ENCODE measurements at places on chromosomes 1 and 21. TPM values are rescaled to one million over a fixed set of nuclear protein-coding genes. Genes with fewer than 3 reads are reported as not detected.
A peak's percentile ranks its signal among the peaks of the same experiment; 100 is the strongest.

OR2AK2 gene
- not detected for polyA plus RNA-seq

FNBP1L gene
- polyA plus RNA-seq, result 11.3 TPM

PSMB2 gene
- 25.3 TPM for polyA plus RNA-seq

DRAXIN gene
- polyA plus RNA-seq, result 0.08 TPM

GRIK1 gene
- polyA plus RNA-seq, result 4.6 TPM

DNA sequence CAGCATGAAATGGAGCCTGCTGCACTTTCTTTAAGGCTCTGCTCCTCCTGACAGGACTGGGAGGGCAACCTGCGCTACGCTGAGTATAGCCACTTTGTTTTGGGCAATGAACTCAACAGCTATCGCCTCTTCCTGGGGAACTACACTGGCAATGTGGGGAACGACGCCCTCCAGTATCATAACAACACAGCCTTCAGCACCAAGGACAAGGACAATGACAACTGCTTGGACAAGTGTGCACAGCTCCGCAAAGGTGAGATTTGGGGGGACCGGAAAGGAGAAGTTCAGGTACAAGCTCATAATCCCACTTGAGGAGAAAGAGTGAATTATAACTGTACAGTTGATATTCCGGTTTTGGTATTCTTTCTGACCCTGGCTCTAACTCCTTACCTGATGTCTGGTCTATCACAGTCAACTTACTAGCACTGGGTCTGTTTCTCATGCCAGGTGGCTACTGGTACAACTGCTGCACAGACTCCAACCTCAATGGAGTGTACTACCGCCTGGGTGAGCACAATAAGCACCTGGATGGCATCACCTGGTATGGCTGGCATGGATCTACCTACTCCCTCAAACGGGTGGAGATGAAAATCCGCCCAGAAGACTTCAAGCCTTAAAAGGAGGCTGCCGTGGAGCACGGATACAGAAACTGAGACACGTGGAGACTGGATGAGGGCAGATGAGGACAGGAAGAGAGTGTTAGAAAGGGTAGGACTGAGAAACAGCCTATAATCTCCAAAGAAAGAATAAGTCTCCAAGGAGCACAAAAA is 5.4 kb downstream of the ANGPTL7 start:
- no peak overlapping the region for H3K4me3 ChIP-seq
- H3K27me3 ChIP-seq, result no peaks in the 10 kb centered on the region
- no peaks in the 10 kb centered on the region for H3K4me1 ChIP-seq

GRCh38 chr1:42340901-42341300 is 5.9 kb upstream of the FOXJ3 start:
- no peak overlapping the region for H3K4me3 ChIP-seq
- no peak overlapping the region for H3K27ac ChIP-seq
- H3K27me3 ChIP-seq, result no peaks in the 10 kb centered on the region
- no peak for DNase-seq
- H3K36me3 ChIP-seq, result no peaks in the 10 kb centered on the region

GRCh38 chr21:41604583-41605041 is 96.7 kb upstream of the TMPRSS2 start:
- DNase-seq, result no peak
- no peak overlapping the region for H3K27ac ChIP-seq
- no peaks in the 10 kb centered on the region for H3K36me3 ChIP-seq
- no peaks in the 10 kb centered on the region for H3K27me3 ChIP-seq
- no peak overlapping the region for H3K4me3 ChIP-seq
- no peaks in the 10 kb centered on the region for H3K4me1 ChIP-seq

- no peaks in the 10 kb centered on the region for H3K27me3 ChIP-seq
- H3K27ac ChIP-seq, result no peak overlapping the region
- H3K4me3 ChIP-seq, result no peak overlapping the region
- peak; percentile 27 for DNase-seq
- H3K36me3 ChIP-seq, result no peaks in the 10 kb centered on the region
Observed at GRCh38 chr1:93603106-93603505, 78.5 kb downstream of the BCAR3 start.

DNA sequence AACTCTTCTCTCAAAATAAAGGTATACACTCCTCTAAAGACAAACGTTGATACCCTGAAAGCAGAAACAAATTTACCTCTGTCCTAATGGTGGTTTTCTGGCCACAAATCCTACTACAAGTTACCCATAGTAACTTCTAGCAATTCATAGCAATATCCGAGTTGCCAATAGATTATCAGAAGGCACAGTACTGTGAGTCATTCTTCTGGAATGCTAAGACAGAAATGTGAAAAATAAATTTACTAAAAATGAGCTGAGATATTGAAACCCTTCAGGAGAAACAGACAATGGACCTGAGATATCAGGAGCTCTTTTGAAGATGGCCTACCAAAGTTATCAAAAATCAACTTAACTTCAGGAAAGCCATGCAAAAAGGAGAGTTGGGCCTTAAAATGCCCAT is 715.0 kb upstream of the ADAMTS5 start:
- H3K27me3 ChIP-seq, result no peaks in the 10 kb centered on the region
- no peak for DNase-seq

DNA sequence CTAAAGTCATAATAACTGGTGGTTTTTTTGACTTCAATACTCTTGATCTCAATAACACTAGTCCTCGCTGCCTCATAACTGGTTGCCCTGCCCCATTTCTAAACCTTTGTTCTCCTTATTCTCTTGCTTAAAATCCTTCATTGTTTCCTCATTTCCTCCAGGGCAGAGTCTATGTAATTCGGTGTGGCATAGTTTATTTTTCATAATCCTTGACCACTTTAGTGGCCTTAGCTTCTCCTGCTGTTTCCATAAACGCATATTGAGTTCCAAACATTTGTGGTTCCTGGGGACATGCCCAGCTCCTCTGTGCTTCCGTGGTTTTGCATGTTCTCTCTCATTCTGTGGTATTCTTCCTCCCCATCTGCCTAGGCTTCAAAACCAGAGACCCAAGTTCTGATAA is 19.0 kb upstream of the TLCD4 start:
- H3K27ac ChIP-seq, result no peak overlapping the region
- H3K4me3 ChIP-seq, result no peak overlapping the region
- H3K27me3 ChIP-seq, result no peaks in the 10 kb centered on the region
- no peaks in the 10 kb centered on the region for H3K36me3 ChIP-seq

DNA sequence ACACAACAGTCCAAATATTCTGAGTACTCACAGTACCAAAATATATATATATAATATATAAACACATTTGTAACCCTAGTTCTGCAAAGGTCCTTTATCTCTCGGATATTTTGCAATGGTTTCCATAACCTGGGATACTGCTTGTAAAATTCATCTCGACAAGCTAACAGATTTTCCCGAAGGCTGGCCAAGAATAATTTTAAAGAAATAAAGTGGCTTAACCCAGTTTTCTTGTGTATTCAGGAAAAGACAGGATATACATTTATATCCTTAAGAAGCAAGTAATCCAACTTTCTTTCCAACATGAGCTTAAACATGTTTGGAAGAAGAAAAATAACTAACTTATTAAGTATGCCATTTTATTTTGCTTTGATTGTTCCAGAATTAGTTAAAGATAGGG is 348.7 kb upstream of the RUNX1 start:
- no peak overlapping the region for H3K27ac ChIP-seq
- H3K4me1 ChIP-seq, result no peaks in the 10 kb centered on the region
- H3K27me3 ChIP-seq, result peaks cover 4% of the 10 kb centered on the region
- DNase-seq, result no peak

GRCh38 chr1:75870951-75871350 is 61.3 kb downstream of the ASB17 start:
- no peak overlapping the region for H3K27ac ChIP-seq
- no peaks in the 10 kb centered on the region for H3K27me3 ChIP-seq
- no peak overlapping the region for H3K4me3 ChIP-seq

DNA sequence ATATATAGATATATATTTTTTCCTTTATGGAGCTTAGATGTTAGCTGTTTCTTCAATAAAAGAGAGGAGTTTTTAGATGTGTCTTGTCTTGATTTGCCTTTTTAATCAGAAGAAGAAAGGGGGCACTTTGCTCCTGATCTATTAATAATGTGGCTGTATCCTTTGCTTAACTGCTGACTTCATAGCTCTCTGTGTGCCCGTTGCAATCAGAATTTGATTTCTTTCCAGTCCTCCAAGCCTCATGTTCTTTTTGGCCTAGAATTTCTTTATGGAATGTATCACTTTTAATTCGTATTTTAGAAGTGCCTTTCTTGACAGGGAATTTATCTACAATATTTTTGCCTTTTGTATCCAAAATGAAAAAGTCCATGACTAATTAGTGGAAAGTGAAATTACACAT is 85.3 kb downstream of the C1orf21 start:
- H3K27ac ChIP-seq, result peak overlapping the region; percentile 67
- H3K4me1 ChIP-seq, result no peaks in the 10 kb centered on the region
- H3K4me3 ChIP-seq, result no peak overlapping the region
- no peaks in the 10 kb centered on the region for H3K36me3 ChIP-seq
- no peak for DNase-seq

DNA sequence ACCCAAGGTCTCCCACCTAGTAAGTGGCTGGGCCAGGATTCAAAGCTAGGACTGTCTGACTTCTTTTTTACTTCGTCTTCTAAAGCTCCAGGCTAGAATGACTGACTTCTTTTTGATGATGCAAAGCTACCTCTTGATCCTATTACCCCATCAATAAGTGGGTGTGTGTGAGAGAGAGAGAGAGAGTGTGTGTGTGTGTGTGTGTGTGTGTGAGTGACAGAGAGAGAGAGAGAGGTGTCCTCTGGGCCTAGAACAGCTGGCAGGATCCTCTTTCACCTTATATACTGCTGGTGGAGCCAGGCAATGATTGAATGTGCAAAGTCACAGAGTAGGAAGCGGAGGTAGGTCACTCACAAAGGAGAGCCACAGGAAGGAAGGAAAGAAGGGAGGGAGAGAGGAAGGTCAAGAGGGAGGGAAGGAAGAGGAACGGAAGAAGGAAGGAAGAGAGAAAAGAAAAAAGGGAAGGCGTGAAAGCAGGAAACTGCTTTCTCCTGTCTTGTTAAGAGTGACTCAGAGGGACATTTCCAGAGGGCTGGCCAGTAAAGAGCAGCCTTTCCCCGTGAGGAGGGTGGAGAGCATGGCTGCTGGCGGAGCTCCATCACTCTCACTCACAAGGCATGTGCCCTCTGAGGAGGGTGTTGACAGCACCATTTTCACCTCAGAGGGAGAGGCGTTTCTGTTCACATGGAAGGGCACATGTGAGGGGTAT is 68.9 kb downstream of the CDC7 start:
- no peak overlapping the region for H3K4me3 ChIP-seq
- H3K27ac ChIP-seq, result peak overlapping the region; percentile 56
- no peaks in the 10 kb centered on the region for H3K27me3 ChIP-seq
- H3K4me1 ChIP-seq, result no peaks in the 10 kb centered on the region
- peak; percentile 74 for DNase-seq

All from adrenal gland (tissue), 19 donors.